Hindlimb muscle (tissue), 1 donor: ENCODE measurements at places on chromosomes 3 and 15. TPM values are rescaled to one million over a fixed set of nuclear protein-coding genes. Genes with fewer than 3 reads are reported as not detected.

TEX55 gene
- polyA plus RNA-seq: not detected

PLS1 gene
- 0.79 TPM for polyA plus RNA-seq

OR5K2 gene
- not detected for polyA plus RNA-seq

ZNF860 gene
- 0.63 TPM for polyA plus RNA-seq

ATP8B4 gene
- 4.3 TPM for polyA plus RNA-seq

TM4SF18 gene
- polyA plus RNA-seq: 12.9 TPM

SLC25A38 gene
- polyA plus RNA-seq: 18.2 TPM

SAMD7 gene
- polyA plus RNA-seq: not detected

LIPC gene
- 1.0 TPM for polyA plus RNA-seq

SPATA12 gene
- polyA plus RNA-seq: 0.08 TPM

CNTN3 gene
- polyA plus RNA-seq: 7.2 TPM

FXR1 gene
- polyA plus RNA-seq: 577 TPM

TTLL13 gene
- polyA plus RNA-seq: not detected
